ENCODE measurements at places on chromosomes 1 and 21.

DNA sequence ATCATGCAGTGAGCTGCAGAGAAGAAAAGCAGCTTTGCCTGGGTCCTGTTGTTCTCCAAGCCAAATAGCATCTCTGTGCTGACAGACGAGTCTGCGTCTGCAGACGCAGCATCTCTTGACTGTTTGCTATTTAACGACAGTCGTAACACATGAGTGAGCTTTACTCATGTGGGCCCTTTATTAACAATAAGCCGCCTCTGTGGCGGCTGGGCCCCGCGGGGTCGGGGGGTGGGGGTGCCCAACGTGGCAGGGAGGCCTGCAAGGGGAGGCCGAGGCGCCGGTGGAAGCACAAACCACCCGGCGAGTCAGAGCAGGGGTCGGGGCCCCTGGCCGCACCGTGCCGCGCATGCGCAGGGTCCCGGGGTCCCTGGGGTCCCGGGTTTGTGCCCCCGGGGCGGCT, 435.1 kb downstream of the KIF26B start:
- DNase-seq = no peak

DNA sequence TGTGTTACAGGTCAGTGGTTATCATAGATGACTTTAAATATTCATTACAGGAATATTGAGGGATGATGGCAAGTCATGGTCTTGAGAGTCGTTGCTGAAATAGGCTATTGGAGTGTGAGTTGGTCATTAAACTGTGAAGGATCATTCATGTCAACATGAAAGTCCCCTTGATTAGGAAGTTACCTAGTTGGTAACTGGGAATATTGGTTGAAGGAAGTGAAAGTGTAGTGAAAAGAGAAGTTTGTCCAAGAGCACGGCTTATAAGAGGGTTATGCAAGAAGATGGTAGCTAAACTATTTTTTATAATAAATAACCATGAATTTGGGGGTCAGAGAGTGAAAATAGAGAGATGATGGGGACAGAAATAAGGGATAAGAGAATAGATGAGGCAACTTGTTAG, 16.9 kb downstream of the CRB1 start:
- DNase-seq = no peak

DNA sequence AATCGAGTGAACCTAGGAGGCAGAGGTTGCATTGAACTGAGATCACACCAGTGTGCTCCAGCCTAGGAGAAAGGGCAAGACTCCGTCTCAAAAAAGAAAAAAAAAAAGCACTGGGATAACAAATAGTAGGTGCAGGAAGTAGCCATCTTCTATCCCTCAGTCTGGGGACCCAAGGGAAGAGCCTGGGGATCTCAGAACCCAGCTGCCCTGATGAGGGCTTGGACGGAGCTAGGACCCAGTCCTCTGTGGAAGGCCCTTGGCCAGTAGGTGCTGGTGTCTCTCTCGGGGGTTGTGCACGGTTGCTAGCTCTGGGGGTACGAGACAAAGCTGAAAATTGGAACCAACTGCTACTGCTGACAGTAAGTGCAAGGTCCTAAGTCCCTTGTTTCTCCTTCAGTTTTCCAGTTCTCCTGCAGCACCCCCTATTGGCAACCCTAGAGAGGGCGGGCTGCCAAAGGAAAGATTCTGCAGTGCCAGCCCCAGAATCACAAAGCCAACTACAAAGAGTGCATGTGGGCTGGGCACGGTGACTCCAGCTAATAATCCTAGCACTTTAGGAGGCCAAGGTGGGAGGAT, 57.6 kb upstream of the KIF1B start:
- DNase-seq = no peak

DNA sequence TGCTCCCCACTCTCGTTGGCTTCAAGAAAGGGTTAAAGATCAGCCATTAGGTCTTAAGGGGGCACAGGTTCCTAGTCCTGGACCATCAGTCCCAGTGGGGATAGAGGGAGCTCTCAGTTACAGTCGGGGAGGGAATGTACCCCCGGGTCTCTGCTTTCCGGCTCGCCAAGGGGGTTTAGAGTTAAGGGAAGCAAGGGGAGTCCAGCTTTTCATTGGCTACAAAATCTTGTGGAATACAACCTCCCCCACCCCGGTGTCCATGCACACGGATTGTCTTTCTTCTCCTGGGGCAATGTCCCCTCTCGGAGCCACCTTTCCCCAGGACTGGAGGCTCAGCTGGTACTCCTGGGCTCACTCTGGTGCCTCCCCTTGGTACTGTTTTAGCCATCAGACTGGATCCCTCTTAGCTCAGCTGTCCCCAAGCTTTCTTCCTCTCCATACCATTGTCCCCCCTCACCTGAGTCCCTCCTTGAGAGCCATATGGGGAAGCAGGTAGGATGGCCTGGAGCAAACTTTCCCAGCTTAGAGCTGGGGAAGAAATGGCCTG, at the start of gene A3GALT2:
A3GALT2 (minus strand) TSS at position 480 of the 547 bp plus-strand sequence; CDS start at position 480, 0 bp downstream.
- DNase-seq = no peak

DNA sequence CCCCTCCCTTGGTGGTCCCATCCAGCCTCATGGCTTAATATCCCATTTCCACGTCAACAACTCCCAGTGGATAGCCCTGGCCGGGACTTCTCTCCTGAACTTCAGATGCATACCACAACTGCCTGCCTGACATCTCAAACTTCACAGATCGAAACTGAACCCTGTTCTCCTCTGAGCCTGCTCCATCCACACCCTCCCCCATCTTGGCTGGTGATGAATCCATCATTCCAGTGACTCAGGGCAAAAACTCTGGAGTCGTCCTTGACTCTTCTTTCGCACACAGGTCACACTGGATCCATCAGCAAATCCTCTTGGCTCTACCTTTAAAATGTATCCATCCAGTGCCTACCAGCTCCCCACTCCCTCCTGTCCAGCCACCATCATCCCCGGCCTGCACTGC, 3.9 kb downstream of the TAS1R2 start:
- no peak for DNase-seq

DNA sequence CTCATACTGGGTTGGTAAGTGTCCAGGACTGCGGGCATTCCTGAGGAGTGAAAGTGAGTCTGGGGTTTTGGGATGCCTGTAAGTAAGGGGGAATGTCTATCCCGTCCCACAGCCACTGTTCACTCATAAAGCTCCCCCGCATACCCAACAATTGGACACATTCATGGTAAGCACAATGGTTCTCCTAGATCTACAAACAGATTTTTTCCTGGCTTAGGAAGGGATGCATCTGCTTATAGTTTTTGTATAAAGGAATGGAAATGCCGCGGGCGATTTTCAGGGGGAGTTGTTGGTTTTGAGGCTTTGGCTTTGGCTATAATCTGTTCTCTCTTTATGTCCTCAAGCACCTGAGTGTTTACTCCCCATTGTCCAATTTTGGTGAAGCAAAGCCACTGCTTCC, 7.1 kb downstream of the ERVH48-1 start:
- no peak for DNase-seq

GRCh38 chr21:30209601-30210000, 6.3 kb downstream of the CLDN8 start:
- no peak for DNase-seq

DNA sequence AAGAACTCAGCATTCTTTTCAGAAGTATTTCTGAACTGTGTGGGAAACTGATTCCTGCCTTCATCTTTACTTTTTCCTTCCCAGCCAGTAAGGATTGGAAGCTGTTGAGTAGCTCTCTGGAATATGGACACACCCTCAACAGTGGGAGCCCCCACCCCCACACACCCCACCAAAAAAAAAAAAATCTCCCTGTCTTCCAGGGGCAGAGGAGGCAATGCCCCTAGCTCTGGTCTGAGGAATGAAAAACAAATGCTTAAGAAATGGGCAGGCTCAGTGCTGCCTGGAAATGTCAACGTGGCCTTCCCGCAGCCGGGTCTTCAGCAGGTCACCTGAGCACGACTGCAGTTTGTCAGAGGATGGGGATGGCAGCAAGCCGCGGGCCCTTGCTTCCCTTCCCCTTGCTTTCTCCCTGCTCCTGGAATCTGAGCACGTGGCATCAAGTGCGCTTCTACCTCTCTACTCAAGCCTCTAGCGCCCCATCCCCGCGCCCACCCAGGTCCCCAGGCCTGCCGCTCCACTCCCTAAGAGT, 479 bp downstream of the RGS16 start:
- no peak for DNase-seq

- no peak for DNase-seq
These were observed 45.0 kb downstream of the IER5 start for GRCh38 chr1:181133441-181133951.

DNA sequence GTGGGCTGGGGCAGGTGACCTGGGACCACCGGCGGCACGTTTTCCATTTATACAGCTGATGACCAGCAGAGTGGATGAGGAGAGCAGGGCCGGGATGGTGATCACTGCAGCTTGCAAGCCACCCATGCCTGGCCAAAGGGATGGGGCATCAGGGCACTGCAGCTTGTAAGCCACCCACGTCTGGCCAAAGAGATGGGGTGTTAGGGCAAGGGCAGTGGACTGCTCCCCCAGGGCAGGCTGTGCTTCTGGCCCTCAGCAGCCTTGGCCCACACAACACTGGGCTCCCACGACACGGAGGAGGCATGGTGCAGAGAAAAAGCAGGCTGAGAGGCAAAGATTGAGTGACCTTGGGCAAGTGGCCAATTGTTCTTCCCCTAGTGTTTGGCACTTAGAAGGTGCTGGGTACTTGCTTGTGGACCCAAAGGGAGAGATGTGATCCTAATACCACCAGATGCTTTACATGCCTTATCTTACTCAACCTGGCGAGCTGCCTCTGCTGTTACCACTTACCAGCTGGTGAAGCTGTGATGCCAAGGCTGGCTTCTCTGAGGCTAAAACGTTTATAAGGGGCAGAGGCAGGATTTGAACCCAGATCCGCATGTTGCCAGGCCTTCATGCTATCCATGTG, 48.3 kb downstream of the TRIM62 start:
- DNase-seq = no peak

- DNase-seq = no peak
These were observed 291.8 kb downstream of the CHRM3 start for GRCh38 chr1:239678181-239678580.

DNA sequence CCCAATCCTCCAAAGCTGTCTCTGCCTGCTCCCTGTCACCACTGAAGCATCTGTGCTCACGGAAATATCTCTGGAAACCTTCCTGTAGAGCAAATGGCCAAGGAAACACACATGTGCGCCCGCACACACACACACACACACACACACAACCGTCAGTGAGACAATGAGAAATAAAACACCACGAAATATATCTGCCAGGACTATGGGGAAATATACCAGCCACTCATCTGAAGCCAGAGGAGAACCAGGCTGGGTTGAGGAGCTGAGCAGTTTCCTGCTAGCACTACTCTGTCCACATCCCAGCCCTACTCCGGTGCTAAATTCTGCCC, 25.1 kb upstream of the PLXNA2 start:
- no peak for DNase-seq

- DNase-seq = no peak
These were observed 26.3 kb upstream of the TGFBR3 start for GRCh38 chr1:91912266-91912665.

DNA sequence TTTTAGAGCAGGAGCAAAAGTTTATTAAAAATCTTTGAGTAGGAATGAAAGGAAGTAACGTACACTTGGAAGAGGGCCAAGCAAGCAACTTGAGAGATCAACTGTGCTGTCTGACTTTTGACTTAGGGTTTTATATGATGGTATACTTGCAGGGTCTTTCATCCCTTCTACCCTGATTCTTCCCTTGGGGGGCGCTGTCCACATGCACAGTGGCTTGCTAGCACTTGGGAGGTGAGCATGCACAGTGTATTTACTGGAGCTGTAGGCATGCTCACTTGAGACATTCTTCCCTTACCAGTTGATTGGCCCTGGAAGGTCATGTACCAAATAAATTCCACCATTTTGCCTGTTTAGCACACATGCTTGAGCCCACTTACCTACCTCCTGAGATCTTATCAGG, 1001.3 kb upstream of the ADGRL2 start:
- no peak for DNase-seq

DNA sequence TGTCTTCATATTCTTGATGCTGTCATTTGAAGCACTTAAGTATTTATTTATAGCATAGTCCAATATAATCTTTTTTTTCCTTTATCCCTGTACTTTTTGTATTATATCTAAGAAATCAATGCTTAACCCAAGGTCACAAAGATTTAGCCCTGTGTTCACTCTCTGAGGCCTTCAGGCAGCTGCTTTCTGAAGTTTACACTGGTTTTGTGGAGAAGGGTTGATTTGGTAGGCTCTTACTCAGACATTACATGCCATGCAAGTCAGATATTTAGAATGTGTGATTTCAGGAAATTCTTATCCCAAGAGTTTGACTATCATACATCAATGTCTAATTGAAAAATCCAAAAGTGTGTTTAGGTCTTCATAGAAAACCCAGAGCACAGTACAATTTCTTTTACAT, 56.3 kb downstream of the PALMD start:
- no peak for DNase-seq

- no peak for DNase-seq
These were observed 59.3 kb downstream of the MAN1C1 start for GRCh38 chr1:25675729-25676476.

- DNase-seq = no peak
These were observed 110.4 kb downstream of the PDE9A start for GRCh38 chr21:42763581-42764442.

GRCh38 chr1:172431721-172432192, 11.3 kb downstream of the C1orf105 start:
- DNase-seq = no peak

- peak; percentile 79 for DNase-seq
These were observed 6.7 kb upstream of the RNASEL start for GRCh38 chr1:182595641-182596240.

GRCh38 chr1:214364386-214364785, 83.4 kb downstream of the SMYD2 start:
- peak; percentile 83 for DNase-seq

- no peak for DNase-seq
These were observed 18.1 kb downstream of the KMO start for GRCh38 chr1:241550318-241550717.

GRCh38 chr1:17615157-17615556, 75.7 kb downstream of the ARHGEF10L start:
- no peak for DNase-seq

- DNase-seq = no peak
These were observed 77.1 kb downstream of the ITPKB start for GRCh38 chr1:226661965-226662364.

DNA sequence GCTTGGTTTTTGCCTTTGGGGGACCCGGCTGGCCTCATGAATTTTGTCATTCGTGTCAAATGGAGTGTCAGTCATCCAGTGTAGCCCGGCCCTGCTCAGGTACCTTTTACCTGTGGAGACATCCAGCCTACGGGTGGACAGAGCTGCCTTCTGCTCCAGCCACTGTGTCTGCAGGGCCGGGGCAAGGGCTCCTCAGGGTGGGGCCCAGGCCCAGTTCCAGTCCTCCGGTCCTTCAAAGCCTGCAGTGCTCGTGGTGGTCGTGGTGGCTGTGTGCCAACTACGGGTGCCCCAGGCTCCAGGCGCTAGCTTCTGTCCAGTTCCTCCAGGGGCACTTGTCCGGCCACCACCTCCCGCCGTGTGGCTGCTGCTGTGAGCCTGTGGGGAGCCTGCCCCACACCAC, 54.8 kb downstream of the TRIM11 start:
- DNase-seq = no peak
